ENCODE measurements at places on chromosomes 1 and 21.

- no peaks in the 10 kb centered on the region for H3K27me3 ChIP-seq
- H3K27ac ChIP-seq: no peak overlapping the region
- peaks cover 17% of the 10 kb centered on the region for H3K36me3 ChIP-seq
- peaks cover 18% of the 10 kb centered on the region for H3K4me1 ChIP-seq
- H3K4me3 ChIP-seq: no peak overlapping the region
- DNase-seq: no peak
Measured at GRCh38 chr1:200901796-200902444, 7.2 kb downstream of the INAVA start.

- DNase-seq: no peak
- H3K4me3 ChIP-seq: no peak overlapping the region
- H3K36me3 ChIP-seq: no peaks in the 10 kb centered on the region
- H3K27ac ChIP-seq: no peak overlapping the region
- peaks cover 13% of the 10 kb centered on the region for H3K4me1 ChIP-seq
Measured at GRCh38 chr1:175195798-175196197, 3.2 kb upstream of the KIAA0040 start.

- H3K4me3 ChIP-seq: no peak overlapping the region
- H3K4me1 ChIP-seq: no peaks in the 10 kb centered on the region
- no peaks in the 10 kb centered on the region for H3K36me3 ChIP-seq
- no peaks in the 10 kb centered on the region for H3K27me3 ChIP-seq
- no peak for DNase-seq
- H3K27ac ChIP-seq: no peak overlapping the region
Measured at GRCh38 chr1:29798699-29799566, 562.6 kb downstream of the PTPRU start.

GRCh38 chr1:201476670-201477344, 7.8 kb upstream of the PHLDA3 start:
- peaks cover 18% of the 10 kb centered on the region for H3K4me1 ChIP-seq
- H3K36me3 ChIP-seq: no peaks in the 10 kb centered on the region
- H3K27ac ChIP-seq: no peak overlapping the region
- DNase-seq: no peak

- no peak for DNase-seq
- H3K4me1 ChIP-seq: no peaks in the 10 kb centered on the region
- no peak overlapping the region for H3K27ac ChIP-seq
- H3K4me3 ChIP-seq: no peak overlapping the region
Measured at GRCh38 chr21:38477226-38477625, 21.1 kb downstream of the ERG start.

GRCh38 chr1:221781102-221781755, 39.3 kb upstream of the DUSP10 start:
- no peaks in the 10 kb centered on the region for H3K4me1 ChIP-seq
- no peaks in the 10 kb centered on the region for H3K27me3 ChIP-seq
- H3K4me3 ChIP-seq: no peak overlapping the region

DNA sequence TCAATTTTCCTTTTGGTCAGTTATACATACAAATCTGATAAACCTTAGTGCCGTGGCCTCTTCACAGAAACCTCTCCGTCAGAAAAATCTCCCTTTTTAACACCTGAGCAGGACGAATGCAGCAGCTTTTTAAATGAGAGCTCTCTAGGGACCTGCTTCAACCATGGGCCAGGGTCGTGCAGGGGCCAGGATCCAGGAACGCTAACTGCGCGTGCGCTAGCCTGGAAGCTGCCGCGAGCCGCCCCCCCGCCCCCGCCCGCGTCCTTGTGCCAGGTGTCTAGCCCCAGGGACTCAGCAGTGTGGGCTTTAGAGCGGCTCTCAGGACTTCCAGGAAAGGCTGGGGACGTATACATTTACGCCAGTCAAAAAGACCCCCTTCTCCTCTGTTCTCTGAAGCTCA, 136.8 kb upstream of the FMN2 start:
- H3K36me3 ChIP-seq: no peaks in the 10 kb centered on the region
- no peaks in the 10 kb centered on the region for H3K27me3 ChIP-seq
- H3K27ac ChIP-seq: no peak overlapping the region
- H3K4me1 ChIP-seq: no peaks in the 10 kb centered on the region
- no peak for DNase-seq

GRCh38 chr1:24228311-24228710, 41.2 kb upstream of the IFNLR1 start:
- no peak overlapping the region for H3K4me3 ChIP-seq
- H3K27ac ChIP-seq: no peak overlapping the region
- no peaks in the 10 kb centered on the region for H3K4me1 ChIP-seq
- H3K36me3 ChIP-seq: no peaks in the 10 kb centered on the region
- no peaks in the 10 kb centered on the region for H3K27me3 ChIP-seq
- no peak for DNase-seq

DNA sequence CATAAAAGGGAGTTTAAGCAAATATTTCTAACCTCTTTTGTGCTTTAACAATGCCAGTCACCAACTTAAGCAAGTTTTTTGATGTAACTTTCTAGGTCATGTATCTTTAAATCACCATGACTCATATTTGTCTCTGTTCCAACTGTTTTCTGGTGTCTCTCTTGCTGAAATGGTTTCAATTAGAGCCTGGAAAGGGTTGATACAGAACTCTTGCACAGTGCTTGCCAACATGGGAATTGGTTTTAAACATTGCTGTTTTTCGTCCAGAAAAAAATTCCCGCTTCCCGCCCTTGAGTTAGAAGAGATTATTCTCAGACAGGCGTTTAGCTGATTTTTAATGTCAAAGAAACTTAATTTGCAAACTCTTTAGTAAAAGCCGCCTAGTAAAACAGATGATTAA, 46.4 kb upstream of the SLC22A15 start:
- no peaks in the 10 kb centered on the region for H3K4me1 ChIP-seq
- no peak for DNase-seq
- no peaks in the 10 kb centered on the region for H3K36me3 ChIP-seq

DNA sequence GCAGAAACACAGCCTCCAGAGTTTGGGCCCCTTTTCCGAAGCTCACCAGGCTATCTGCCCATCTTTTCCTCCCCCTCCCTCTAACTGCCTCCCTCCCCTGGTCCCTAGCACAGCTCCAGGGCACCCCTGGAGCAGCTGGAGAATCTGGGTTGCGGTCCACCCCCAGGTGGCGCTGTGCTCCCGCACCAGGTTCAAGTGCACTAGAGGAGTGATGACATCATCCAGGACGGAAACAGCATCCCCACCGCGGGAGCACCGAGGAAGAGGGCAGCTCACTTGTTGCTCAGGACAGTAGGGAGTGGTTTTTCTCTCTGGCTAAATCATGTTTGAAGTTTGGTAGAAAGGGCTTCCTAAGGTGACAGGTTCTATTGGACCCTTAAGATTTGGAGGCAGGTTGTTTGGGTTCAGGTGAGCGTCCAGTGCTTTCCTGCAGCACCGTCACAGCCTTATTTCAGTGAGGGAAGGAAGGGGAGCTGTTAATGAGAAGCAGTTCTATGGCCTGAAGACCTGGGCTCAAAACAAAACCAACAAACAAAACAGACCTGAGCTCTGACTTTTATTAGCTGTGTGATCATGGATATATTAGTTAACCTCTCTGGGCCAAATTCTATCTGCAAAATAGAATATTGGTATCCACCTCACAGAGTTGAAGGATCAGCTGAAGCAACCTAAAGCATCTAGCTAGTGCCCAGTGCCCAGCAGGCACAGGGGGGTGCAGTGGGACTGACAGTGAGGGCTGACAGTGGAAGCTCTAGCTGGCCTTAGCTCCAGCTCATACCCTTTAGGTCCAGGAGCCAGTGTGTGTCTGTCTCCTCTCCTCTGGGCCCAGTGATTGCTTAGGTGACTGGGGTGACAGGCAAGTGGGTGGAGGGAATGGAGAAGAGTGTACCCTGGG, 7.5 kb downstream of the SHISA4 start:
- H3K4me1 ChIP-seq: no peaks in the 10 kb centered on the region
- H3K4me3 ChIP-seq: no peak overlapping the region
- no peak overlapping the region for H3K27ac ChIP-seq
- DNase-seq: peak; percentile 87

GRCh38 chr1:82844911-82845827, 1044.4 kb downstream of the ADGRL2 start:
- no peak overlapping the region for H3K27ac ChIP-seq
- no peak overlapping the region for H3K4me3 ChIP-seq
- no peaks in the 10 kb centered on the region for H3K27me3 ChIP-seq
- no peaks in the 10 kb centered on the region for H3K4me1 ChIP-seq
- H3K36me3 ChIP-seq: no peaks in the 10 kb centered on the region

DNA sequence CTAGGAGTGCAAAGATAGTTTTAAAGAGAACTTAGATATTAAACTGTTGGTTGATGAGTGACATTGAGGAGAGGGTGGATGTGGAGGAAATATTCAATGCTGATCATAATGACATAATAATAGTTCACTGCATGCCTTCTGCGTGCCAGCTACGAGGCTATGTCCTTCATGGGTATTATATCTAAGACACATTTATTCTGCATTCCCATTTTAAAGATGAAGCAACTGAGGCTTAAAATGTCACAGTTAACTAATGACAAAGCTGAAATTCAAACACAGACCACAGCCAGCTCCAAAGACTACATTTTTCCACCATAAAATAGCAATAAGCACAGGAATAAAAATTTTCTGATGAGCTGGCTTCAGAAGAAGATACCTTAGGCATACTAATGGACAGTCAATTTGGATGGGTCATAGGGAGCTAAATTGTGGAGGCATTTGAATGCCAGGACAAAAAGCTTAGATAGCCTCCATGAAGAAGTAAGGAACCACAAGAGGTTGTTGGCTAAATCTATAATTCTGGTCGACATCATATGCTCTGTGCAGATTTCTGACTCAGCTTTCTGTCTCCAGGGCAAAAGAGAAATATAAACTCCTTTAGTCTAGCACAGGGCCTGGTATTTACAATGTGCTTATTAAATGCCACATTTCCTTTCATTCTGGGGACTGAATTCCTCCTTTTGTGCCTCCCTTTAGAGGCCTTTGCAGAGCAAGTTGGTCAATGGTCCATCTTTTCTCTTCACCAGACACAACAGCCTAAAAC, 71.2 kb upstream of the NRIP1 start:
- H3K27me3 ChIP-seq: no peaks in the 10 kb centered on the region
- peaks cover 53% of the 10 kb centered on the region for H3K4me1 ChIP-seq
- no peaks in the 10 kb centered on the region for H3K36me3 ChIP-seq
- H3K4me3 ChIP-seq: no peak overlapping the region
- H3K27ac ChIP-seq: no peak overlapping the region

- no peaks in the 10 kb centered on the region for H3K27me3 ChIP-seq
- H3K4me1 ChIP-seq: no peaks in the 10 kb centered on the region
- no peak overlapping the region for H3K27ac ChIP-seq
- H3K36me3 ChIP-seq: no peaks in the 10 kb centered on the region
- DNase-seq: no peak
Measured at GRCh38 chr1:60668585-60668984, 413.8 kb upstream of the NFIA start.

DNA sequence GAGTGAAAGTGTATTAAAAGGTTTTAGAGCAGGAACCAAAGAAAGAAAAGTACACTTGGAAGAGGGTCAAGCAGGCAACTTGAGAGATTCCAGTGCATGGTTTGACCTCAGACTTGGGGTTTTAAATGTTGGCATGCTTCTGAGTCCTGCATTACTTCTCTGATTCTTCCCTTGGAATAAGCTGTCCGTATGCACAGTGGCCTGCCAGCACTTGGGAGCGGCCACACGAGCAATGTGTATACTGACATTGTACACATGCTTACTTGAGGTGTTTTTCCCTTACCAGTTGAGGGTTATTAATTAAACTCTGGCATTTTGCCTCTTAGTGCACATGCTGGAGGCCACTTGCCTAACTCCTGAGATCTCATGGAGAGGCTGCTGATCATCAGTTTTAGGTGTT, 786.6 kb upstream of the RGS18 start:
- no peaks in the 10 kb centered on the region for H3K27me3 ChIP-seq
- H3K36me3 ChIP-seq: no peaks in the 10 kb centered on the region
- H3K4me1 ChIP-seq: peaks cover 9% of the 10 kb centered on the region
- peak; percentile 63 for DNase-seq
- H3K27ac ChIP-seq: peak overlapping the region; percentile 30

DNA sequence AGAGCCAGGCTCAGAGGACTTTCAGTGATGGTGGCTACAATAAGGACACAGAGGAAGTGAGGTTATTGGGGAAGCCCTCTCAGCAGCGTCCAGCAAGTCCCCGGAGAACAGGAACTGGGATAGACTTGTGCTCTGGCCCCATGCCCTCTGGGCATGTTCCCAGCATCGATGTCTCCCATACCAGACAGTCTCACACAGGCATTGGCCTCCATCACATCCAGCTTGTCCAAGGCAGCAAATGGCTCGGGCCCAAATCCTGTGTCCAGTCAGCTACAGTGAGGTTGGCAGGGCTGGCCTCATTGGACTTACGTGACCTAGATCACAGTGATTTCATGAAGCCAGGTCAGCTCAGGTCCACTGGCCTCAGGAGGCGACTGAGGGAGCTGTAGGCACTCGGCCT, 19.6 kb upstream of the TMEM54 start:
- no peak overlapping the region for H3K4me3 ChIP-seq
- no peaks in the 10 kb centered on the region for H3K36me3 ChIP-seq
- no peak for DNase-seq
- H3K27ac ChIP-seq: no peak overlapping the region
- H3K27me3 ChIP-seq: no peaks in the 10 kb centered on the region

DNA sequence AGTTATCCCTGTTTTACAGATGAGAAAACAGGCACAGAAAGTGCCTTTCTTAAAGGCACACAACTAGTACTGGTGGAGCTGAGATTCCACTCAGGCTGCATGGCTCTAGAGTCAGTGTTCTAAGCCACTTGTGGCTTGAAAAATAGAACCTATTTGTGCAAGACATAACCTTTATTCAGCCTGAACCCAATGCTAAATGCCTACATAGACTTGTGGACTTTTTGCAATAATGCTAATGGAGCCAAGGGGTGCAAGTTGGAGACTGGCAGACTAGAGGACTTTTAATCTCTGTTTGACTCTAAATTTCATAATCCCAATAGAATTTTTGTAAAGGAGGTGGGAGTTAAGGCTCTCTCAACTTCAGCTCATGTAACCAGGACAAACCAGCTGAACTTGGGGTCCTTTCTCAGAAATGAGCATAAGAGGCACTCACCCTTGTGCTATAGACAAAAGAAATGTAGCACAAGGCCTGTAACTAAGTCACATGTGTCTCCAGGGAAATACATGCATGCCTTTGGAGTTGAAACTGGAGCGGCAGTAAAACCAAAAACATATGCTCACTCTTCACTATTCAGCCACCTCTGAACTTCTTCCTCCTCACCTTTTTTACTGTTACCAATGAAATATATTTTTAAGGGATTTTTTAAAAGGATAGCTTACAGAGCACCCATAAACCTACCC, 43.0 kb upstream of the AK4 start:
- no peaks in the 10 kb centered on the region for H3K27me3 ChIP-seq
- H3K36me3 ChIP-seq: no peaks in the 10 kb centered on the region
- no peak overlapping the region for H3K4me3 ChIP-seq
- no peak overlapping the region for H3K27ac ChIP-seq

- DNase-seq: no peak
- no peaks in the 10 kb centered on the region for H3K4me1 ChIP-seq
- no peaks in the 10 kb centered on the region for H3K27me3 ChIP-seq
- no peak overlapping the region for H3K4me3 ChIP-seq
Measured at GRCh38 chr1:90386899-90387720, 330.0 kb downstream of the BARHL2 start.

- no peaks in the 10 kb centered on the region for H3K36me3 ChIP-seq
- no peak overlapping the region for H3K4me3 ChIP-seq
- DNase-seq: peak; percentile 68
- H3K27ac ChIP-seq: no peak overlapping the region
- H3K27me3 ChIP-seq: no peaks in the 10 kb centered on the region
Measured at GRCh38 chr21:45140346-45140940, 66.1 kb downstream of the ADARB1 start.
